ENCODE measurements at places on chromosomes 4 and X.

- no peak for DNase-seq
Measured at GRCh38 chr4:15336410-15337167, 91.2 kb upstream of the C1QTNF7 start.

DNA sequence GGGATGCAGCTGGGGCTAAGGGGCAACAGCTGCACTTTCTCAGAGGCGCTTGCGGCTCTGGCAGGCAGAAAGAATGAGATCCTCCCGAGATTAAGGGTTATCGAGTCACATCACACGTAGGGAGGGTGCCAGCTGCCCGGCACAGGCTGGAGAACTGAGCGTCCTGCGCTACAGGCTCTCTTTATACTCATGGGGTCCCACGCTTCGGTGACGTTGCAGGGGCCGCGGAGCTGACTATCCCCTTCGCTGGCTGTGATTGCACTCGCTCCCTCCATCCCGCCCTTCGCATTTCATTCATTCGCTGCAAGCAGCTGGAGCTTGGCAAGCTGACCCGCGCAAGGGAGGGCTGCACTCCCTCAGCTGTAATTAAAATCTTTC is at the start of gene TACR3:
Gene TACR3 (minus strand): TSS at position 156 of the 378 bp plus-strand sequence. CDS start 310 bp downstream, outside the sequence.
- DNase-seq: no peak

- no peak for DNase-seq
Measured at GRCh38 chr4:157587681-157588423, 367.3 kb downstream of the GRIA2 start.

DNA sequence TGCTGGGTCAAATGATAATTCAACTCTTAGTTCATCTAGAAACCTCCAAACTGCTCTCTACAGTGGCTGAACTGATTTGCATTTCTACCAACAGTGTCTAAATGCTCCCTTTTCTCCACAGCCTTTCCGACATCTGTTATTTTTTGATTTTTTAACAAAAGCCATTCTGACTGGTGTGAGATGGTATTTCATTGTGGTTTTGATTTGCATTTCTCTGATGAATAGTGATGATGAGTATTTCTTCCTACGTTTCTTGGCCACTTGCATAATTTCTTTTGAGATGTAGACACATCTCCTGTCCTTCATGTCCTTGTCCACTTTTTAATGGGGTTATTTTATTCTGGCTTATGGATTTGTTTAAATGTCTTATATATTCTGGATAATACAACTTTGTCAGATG is 298.2 kb upstream of the ARSJ start:
- DNase-seq: no peak

DNA sequence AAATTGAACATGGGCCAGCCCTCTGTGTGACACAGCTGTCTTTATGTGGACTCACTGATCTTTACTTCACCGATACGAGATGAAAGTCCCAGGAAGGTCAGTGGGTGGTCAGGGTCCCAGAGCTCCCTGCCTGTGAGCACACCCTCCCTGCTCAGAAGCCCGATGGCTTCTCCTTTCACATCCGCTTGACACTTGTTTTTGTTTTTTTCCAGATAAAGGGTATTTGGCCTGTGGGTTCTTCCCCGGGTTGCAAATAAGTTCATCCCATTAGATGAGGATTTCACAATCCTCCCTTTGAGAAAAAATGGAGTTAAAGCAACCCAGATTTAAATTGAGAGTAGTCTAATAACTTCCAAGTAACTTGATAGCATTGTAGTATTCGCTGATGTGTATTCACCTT is 48.2 kb upstream of the TLR2 start:
- no peak for DNase-seq

DNA sequence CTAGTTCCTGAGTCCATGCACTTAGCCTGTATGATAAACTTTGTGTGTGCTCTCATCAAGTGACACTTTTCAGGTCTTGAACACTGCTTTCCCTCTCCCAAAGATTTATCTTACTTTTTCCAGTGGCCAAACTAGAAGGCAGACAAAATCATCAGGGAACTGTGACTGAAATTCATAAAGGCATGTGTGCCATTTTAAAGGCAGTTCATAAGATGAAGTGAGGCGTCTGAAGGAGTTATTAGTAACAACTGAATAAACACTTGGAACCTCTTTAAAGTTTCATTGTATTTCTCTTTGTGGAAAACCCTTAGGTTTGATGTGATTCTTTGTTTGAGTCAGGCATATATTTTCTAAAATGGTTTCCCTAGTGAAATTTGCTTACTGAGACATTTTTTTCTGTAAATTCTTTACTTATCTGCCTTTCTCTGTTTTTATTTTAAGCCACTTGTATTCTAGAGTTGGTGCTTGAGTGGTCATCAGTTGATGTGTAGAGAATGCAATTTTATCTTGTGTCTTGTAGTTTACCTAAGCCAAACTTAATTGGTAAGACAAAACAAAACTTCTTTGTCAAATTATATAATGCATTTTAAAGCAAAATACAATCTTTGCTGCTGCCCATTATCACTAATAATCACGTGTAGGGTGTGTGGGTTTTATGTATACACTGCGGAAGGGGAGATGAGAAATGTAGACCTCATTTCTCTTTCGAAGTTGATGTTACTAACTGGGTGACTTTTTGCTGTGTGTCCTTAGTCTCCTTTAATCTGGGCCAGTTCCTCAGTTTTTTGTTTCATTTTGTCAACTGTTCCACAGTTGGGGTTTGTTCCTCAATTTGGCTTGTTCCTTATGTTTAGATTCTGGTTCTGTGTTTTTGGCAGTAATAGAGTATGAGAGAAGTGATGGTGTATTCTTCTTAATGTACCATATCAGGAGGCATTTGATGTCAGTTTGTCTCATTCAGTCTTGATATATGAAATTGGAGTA is 56.8 kb downstream of the RBPJ start:
- DNase-seq: no peak

- DNase-seq: no peak
Measured at GRCh38 chr4:119785963-119786362, 157.4 kb upstream of the PDE5A start.

DNA sequence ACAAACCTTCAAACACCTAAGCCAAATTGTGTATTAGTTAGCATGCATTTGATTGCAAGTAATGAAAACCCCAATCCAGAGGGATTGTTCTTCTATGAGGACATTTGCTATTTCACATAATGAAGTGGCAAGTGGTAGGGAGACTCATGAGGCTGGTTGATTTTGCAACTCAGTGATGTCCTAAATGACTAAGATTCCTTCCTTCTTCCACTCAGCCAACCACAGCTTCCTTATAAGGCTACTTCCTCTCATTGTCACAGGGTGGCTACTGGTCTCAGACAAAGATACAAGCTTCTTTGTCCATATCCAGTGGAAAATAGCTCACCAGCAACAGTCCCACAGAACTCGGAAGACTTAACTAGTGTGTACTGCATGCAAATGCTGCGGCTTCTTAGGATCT is 5.3 kb upstream of the OTC start:
- no peak for DNase-seq

DNA sequence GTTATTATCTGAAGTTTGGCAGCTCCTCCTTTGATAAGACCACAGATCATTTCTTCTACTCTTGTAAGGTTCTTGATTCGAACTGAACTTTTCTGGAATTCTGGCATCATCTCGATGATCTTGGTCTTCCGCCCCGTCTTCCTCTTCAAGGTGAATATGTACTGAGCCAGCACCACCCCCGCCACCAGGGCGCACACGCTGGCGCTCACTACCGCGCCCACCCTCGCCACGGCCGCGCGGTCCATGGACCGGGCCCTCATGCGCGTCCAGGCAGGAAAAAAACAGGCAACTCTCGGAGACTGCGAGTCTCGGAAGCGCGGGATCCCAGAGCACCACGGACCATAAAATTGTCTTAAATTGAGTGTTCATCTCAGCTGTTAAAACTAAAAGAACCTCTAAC is 458.4 kb upstream of the NDST3 start:
- no peak for DNase-seq

- no peak for DNase-seq
Measured at GRCh38 chr4:54233697-54234496, 4.8 kb downstream of the PDGFRA start.

- DNase-seq: no peak
Measured at GRCh38 chrX:77450415-77450814, 3.2 kb downstream of the FGF16 start.

DNA sequence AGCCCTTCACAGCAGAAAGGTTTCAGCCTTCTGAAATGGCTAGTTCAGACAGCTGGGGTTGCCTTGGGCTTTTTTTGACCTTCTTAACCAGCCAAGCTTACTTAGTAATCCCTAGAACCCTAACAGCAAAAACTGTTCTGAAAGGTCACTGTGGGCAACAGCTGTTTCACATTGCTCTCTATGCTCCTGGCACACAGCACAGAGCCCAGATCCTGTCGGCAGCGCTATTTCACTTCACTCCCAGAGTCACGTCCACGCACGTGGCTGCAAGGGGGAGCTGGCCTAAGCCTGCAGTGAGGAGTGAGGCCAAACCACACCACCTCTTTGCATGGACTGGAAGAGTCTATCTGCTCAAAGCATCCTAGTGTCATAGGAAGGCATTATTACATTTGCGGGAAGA is 32.0 kb upstream of the STS start:
- no peak for DNase-seq

- DNase-seq: no peak
Measured at GRCh38 chr4:16351161-16351560, 124.9 kb upstream of the TAPT1 start.

DNA sequence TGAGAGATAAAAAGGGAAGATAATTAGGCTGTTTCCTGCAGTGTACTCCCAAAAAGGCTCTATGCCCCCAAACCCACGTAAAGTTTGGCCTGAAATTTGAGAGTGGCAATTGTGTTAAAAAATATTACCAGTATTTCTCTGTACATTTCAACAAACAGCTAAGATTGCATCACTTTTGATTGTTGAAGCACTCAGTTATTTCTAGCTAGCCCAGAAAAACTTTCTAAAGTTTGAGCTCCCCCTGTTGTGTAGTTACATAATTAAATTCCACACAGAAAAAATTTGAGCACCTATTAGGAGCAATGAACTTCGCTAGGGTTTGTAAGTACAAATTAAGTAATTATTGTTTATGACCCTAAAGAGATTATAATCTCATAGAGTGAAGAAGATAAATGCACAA is 109.4 kb downstream of the DLG3 start:
- no peak for DNase-seq

DNA sequence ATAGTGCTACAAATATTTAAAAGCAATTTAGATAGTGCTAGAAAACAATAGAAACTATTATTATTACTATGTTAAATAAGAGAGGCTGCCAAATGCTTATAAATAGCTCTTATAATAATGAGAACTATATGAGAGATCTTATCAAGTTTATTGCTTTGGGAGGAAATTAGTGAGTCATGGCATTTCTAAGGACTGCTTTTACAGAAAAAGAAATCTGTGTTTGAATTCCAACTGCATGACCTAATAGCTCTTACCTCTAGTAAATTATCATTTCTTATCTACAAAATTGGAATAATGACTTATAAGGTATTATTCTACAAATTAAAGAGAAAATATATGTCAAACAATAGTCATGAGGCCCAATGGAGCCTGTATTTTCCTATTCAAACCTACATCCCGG is 177.2 kb downstream of the GABRG1 start:
- no peak for DNase-seq

DNA sequence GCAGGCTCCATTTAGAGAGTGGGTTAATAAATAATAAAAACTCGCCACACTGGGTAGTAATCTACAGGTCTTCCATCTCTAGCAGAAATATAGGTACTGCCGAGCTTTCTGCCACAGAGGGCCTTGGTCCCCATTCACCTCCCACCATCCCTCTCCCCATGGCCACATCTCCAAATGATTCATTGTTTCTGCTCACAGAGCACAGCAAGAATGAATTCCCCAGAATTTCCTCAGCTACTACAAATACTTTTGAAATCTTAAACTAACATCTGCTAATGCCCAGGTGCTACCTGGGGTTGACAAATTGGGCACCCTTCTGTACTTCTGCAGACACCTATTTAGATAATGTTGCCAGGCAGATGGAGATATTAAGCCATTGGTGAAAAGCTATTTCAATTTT is 5.1 kb downstream of the PHEX start:
- DNase-seq: no peak

GRCh38 chr4:56513517-56513916 is 7.9 kb downstream of the ARL9 start:
- no peak for DNase-seq

DNA sequence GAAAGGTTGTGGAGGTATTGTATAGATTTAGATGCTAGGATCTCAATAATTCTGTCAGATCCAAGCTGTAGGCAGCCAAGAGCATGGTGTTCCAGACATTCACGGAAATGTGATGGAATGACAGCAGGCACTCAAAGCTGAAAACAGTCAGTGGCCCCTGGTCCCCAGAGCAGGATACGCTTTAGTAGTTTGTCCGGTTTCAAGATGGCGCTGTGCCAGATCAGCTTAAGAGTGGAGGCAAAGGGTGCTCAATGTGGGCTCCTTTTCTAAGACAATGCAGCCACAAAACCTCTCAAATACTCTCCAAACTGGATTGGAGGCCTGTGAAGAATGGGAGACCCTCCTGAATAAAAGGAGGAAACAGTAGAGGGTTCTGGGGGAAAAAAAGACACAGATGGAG is 291.2 kb upstream of the HS3ST1 start:
- no peak for DNase-seq

- no peak for DNase-seq
Measured at GRCh38 chr4:103443324-103443723, 245.2 kb upstream of the CENPE start.

GRCh38 chr4:119506806-119507205 is 121.8 kb downstream of the PDE5A start:
- no peak for DNase-seq

- DNase-seq: no peak
Measured at GRCh38 chr4:110867251-110867960, 244.5 kb upstream of the PITX2 start.

DNA sequence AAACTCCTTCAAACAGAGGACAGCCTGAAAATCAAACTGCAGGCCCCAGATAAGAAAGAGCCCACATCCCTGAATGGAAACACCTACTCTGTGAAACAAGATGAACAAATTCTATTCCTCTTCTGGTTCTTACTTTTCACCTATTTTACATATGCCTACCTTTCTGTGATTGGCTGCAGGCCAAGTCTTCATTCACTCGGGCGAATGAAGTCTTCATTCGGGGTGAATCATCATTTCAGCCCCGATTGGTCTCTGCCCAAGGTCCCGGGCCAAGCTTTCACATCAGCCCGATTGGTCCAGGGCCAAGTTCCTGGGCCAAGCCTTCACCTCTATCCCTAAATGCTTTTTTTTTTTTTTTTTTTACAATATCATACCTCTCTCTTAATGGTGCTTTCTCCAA is 529.8 kb upstream of the ACTRT1 start:
- no peak for DNase-seq

DNA sequence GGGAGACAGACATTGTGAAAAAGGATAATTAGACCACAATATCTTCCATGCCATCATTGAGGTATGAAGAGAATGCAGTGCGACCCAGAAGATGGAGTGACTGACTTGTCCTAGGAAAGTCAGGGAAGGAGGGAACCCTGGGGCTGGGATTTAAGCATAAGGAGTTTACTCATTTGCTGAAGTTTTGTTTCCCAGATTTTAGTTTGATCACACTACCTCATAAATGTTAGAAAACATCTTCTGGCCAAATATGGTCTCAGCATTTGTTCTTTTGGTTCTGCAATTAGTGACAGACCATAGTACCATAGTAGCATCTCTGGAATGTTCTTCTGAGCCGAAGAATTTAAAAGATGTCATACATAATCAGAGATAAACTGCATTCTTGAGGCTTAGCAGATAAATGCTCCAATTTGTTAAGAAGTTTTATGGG is 96.5 kb upstream of the PGRMC2 start:
- DNase-seq: no peak

- DNase-seq: no peak
Measured at GRCh38 chrX:14351611-14352303, 177.6 kb upstream of the GLRA2 start.

Data from thoracic aorta (tissue), 2 donors.